ENCODE measurements at places on chromosomes 3 and 15. TPM values are rescaled to one million over a fixed set of nuclear protein-coding genes. Genes with fewer than 3 reads are reported as not detected.

- DNase-seq = no peak
Observed at GRCh38 chr3:66662894-66663293, 162.1 kb upstream of the LRIG1 start.

DNA sequence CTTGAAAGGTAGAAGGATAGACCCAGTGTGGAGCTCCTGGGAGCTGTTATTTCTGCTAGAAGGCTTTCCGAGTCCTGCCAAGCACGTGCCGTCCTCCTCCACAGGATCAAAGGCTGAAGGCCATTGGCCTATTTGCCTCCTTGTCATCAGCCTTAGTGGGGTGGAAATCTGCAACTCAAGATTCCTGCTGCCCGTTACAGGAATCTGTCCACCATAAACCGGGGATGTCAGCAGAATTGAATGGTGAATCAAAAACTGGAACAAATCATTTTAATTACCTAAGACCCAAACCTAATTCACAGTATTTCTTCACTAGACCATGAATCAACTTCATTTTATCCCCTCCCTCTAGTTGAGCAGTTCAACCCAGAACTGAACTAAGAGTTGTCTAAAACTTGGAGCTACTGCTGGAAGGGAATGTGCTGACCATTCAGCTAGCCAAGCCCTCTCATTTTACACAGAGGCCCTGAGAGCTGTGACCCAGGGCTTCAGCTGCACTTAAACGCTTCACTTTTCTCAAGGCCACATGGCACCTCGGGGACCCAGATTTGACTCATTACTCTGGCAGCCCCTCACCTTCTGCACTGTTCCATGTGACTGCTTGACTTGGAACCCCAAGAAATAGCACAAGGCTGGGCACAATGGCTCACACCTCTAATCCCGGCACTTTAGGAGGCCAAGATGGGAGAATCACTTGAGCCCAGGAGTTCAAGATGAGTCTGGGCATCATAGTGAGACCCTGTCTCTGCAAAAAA lies 36.8 kb upstream of the KIF23 start:
- DNase-seq = no peak

- no peak for DNase-seq
Observed at GRCh38 chr3:98786364-98787006, 23.3 kb downstream of the ST3GAL6 start.

Gene C3orf22
- not detected for total RNA-seq

Gene GPR149
- not detected for total RNA-seq

GRCh38 chr3:58342676-58343075 lies 10.0 kb downstream of the PXK start:
- DNase-seq = no peak

DNA sequence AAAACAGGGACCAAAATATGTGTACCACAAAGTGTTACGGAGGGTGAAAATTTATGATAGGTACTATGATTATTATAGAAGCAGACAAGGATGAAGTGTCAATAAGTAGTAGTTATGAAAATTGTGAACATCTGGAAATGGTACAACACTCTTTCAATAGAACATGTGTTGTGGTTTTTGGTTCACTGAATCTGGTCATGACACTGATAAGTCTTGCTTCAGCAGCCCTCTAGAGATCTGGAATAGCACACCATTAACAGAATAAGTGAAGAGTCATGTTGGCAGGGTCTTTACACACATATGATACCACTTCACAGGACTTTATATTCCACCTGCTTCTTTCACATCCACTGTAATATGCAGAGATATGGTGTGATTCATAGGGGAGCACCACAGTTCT lies 985.2 kb upstream of the SEMA6D start:
- no peak for DNase-seq

DNA sequence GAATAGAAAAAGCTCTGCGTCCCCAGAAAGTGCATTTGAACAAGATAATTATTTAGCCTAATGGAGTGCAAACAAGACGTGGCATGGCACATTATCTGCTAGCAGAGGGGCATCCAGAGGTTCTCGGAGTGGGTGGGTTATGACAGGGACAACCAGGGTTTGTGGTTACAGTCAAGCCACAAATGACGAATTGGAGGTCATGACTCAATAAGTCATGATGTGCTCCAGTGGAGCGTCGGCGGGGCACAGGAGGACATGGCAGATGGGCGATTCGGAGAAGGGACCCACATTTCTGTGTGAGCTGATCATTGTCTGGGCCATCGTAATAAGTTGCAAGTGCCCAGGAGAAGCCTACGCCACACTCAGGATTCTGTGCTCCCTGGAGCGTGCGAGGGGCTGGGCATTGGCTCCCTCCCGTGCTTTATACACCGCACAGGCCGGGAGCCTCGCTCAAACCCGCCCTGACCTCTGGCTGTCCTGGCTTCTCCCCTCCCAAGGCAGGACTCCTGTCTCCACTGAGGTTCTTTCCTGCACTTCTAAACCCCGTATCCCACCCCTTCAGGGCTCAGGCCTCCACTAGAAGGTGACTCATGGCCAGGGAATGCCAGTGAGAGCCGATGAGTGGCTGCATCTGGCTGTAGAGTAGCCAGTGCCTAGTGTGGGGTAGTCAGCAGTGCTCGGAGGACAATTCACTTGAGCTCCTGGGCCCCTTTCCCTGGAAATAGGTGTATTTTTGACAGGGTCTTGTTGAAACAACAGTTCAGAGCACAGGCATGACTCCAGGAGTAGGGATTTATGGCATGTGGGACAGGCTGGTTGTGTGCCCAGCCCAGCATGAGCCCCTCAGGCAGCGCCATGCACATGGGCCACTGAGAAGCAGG lies 67.4 kb downstream of the GRIP2 start:
- peak; percentile 88 for DNase-seq
